ENCODE measurements at places on chromosomes 4 and X.
A peak's percentile ranks its signal among the peaks of the same experiment; 100 is the strongest.

DNA sequence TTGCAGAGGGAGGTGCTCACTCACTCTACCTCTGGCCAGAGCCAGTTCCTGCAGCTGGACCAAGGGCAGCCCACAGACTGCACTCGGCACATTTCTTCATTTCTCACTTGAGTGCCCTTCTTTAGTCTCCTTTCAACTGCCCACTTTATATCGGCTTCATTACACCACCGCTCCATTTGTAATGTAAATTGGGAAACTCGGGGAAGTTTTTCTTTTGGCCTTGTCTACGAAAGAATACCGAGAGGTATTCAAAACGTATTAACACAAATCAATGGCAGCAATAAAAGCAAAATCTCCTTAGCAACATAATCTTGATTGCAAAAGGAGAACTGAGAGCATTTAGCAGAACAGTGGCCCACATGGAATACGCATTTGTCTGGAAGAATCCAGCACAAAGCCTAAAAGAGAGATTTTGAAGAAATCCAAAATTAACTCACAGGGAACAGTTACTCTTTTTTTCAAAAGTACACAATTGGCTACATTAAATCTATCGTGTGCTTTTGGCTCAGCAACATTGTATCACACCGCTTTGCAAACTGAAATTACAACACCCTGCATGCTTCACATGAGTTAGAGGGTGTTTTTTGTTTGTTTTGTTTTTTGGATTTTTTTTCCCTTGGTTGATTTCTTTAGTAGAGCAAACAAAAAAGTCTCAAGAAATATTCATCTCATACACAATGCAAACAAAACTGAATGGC is 62.6 kb downstream of the CHIC2 start:
- peak; percentile 10 for DNase-seq

DNA sequence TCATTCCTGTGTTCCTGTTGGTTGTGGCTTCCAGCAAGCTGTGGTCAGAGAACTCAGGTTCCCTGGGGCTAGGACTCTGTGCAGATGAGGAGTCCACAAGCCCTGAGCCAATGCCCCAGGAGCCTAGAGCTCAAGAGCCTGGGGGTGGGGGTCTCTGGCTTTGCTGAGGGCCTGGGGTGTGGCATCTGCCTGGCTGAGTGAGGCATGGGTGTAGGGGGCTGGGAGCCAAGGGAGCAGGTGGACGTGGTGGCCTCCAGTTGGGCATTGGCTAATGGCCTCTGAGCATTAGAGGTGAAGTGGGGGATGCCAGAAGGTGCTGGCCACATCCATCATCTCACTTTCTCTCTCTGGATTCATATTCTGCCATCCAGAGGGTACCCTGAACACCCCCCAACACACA is 5.3 kb upstream of the MAMLD1 start:
- DNase-seq, result no peak

- DNase-seq, result peak; percentile 85
These were observed 789 bp downstream of the ARHGAP10 start for GRCh38 chr4:147732518-147733235.

DNA sequence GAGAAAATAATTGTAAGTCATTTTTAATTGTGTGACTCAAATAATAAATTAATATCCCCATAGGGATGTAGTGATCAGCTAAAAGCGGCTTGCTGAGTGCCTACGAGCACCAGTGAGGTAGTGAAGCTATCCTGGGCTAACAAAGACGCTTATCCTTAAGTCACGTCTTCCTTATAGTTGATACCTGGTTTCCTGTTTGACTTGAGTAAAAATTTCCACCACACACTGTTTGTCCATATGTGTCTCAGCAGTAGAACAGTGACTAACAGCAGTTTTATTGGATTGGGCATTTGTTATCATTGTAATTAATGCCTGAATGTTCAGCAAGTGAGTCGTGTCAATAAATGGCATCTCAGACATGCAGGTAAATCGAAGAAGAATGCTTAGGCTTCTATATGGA is 241.1 kb downstream of the GRXCR1 start:
- DNase-seq, result no peak

DNA sequence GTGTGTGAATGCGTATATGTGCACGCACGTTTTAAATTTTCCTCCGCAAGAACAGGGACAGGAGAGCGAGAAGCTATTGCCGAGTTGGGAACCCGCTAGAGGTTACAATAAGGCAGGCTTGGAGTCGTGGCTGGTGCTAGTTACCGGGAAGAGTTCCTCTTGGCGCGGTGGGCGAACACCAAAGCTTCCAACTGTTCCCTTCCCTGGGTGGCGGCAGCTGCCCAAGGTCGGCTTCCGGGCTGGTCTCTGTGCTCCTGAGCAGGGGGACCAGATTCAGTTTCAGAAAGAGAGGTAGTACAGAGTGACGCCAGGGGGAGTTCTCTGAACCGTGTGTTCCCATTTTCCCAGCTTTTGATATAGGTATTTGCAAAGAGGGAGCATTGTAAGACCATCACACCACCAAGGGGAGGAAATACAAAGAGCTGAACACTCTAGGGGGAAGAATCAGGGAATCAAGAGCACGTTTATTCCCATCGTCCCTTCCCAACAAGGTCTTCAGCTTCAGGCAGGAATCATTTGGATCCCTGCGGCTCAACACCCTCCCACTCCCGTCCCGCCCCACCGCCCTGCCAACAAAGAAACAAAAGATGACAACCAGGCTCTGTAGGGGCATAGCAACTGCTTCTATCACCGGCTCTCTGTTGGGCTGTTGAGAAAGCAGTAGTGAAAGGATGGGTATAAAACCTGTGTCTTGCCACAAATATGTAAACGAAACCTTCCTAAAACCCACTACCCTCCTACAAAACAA is 113.6 kb upstream of the TEX13C start:
- DNase-seq, result peak; percentile 78

GRCh38 chr4:186829097-186829496 is 105.4 kb upstream of the FAT1 start:
- no peak for DNase-seq

GRCh38 chrX:11185861-11186260 is 74.7 kb downstream of the HCCS start:
- no peak for DNase-seq

DNA sequence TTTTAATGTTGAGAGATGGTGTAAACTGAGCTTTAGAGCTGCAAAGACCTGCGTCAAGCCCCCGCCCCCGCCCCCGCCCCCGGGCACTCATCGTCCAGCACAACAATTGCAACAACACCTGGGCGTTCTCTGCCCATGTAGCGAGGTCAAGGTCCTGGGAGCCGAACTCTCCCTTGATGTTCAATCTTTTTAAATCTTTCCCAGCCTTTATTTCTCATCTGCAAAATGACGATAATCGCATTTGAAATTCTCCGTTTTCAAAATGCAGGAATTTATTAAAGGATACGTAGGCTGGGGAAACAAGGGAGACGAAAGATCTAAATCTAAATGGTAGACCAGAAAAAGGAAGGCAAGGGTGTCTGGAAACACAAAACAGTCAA is 648 bp upstream of the MSMO1 start:
- DNase-seq, result peak; percentile 39

- no peak for DNase-seq
These were observed 110.6 kb downstream of the DTHD1 start for GRCh38 chr4:36392024-36392423.

DNA sequence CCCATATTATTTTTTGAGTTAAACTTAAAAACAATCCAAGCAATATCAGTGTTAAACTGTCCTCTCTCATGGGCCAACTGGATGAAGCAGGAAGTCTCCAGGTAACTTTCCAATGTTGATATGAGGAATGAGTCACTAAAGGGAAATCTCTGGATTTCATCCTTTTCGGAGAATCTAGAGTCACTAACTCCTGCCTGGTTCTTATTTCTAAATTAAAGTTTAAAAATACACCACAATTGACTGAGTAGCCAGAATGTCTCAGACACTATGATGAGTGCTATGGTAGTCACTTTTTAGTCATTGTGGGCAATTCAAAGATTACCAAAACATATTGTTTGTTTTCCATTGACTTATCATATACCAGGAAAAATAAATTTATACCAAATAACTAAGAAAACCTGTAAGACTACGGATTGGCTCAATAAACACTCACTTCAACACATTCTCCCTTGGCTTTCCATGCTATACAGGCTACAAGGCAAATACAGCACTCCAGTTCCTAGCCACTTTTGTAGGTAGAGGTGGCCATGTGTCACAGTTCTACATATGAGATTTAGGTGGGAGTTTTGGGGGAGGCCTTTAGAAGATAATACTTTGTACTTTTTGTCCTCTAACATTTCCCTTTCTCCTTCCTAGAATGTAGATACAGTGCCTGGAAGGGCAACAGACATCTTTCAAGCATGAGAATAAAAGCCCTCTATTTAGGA is 8.6 kb downstream of the SLC9B2 start:
- DNase-seq, result no peak

DNA sequence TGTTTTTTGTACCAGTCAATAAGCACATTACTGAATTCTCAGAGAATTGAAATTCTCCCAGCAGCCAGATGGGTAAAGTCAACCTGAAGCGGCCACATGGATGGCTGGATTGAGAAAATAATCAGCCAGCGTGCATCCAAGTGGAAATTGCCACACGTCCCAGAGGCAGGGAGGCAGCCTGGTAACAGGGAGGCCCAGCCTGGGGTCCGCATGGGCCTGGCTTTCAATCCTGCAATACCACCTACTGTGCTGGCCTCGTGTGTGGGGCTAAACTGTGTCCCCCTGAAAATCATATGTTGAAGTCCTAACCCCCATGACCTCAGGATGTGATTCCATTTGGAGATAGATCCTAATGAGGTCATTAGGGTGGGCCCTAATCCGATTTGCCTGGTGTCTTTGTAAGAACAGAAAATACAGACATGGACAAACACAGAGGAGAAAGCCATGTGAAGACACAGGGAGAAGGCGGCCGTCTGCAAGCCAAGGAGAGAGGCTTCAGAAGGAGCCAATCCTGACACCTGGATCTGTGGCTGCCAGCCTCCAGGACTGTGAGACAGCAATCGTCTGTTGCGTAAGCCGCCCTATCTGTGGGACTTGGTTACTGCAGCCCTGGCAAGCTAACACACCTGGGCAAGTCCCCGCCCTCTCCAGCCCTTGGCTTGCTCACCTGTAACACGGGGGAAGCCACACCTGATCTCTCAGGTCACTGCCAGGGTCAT is 90.3 kb downstream of the JAKMIP1 start:
- DNase-seq, result peak; percentile 72

GRCh38 chr4:26685250-26685649 is 101.4 kb downstream of the TBC1D19 start:
- no peak for DNase-seq

DNA sequence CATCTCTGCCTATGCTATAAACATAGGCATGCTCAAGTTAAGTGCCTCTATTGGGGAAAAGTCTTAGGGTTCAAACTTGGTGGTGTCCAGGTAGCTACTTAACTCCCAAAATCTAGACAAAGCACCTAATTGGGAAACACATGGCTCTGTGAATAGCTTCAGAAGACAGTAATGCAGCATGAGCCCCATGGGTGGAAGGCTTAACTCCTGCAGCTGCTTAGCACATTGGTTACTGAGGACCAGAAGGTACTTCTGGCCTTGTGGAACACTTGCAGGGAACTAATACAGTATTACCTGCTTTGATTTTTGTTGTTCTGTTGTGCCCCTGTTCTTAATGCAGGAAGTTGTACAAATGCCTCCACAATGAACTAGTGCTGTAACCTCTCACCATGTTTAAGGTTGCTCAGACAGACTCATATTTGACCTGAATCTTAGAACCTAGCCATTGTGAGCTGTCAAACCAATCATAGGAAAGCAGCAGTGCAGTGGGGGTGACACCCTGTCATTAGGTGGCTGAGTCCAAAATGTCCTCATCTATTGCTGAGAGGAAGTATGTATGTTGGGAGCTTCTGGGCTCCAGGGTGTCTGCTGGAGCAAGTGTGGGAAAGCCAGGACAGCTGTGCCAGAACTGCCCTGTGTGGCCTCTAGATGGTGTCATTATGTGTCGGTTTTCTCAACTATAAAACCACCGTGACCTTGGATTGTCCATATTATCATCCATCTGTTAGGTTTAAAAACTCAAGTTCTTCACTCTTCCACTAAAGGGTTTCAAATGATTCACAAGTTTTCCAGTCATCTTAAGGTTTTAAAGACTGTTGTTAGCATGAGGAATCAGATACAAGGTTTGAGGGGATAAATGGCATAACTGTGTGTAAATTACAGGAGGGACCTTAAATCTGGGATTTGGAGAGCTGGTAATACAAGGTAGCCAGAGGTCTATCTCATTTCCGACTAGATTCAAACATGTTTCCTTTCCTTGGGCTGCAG is 69.9 kb upstream of the WDR1 start:
- DNase-seq, result no peak

DNA sequence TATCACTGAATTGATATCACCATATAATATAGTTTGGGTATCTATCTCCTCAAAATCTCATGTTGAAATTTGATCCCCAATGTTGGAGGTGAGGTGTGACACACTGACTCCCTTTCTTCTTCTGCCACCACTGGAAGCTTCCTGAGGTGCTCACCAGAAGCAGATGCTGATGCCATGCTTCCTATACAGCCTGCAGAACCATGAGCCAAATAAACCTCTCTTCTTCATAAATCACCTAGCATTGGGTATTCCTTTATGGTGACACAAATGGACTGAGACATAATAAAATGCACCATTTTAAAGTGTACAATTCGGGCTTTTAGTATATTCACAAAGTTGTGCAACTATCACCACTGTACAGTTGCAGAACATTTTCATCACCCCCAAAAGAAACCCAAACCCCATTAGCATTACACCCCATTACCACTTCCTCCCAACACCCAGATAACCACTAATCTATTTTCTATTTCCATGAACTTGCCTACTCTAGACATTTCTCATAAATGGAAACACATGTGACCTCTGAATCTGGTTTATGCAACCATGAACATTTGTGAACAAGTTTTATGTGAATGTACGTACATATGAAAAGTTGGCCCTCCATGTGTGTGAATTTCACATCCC is 148.9 kb downstream of the OPHN1 start:
- no peak for DNase-seq

- no peak for DNase-seq
These were observed 551.4 kb upstream of the ADGRL3 start for GRCh38 chr4:60648774-60649173.

DNA sequence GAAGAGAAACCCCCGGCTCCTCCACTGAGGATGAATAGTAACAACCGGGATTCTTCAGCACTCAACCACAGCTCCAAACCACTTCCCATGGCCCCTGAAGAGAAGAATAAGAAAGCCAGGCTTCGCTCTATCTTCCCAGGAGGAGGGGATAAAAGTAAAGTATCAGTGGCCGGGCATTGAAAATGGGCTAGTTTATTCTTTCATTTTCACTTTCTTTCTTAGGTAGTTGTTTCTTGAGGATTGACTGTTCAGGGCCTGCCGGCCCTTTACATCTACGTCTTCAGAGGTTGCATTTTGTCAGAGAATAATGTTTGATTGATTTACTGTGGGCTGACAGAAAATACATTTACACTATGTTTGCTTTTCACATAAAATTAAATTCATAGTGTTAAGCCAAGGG is 27.1 kb downstream of the PAK3 start:
- DNase-seq, result no peak
